Activated naive CD8-positive, alpha-beta T cell treated with anti-CD3 and anti-CD28 coated beads, Interleukin-2, amount 10 ng/mL, durations not matched to agents 7 days and 5 days (primary cell): ENCODE measurements at places on chromosomes 16 and 17. TPM values are rescaled to one million over a fixed set of nuclear protein-coding genes. Genes with fewer than 3 reads are reported as not detected.

TBC1D3B gene
- total RNA-seq = 7.7 TPM

KRTAP1-1 gene
- total RNA-seq = not detected

CHRNB1 gene
- total RNA-seq = 15.2 TPM

MEOX1 gene
- 5.2 TPM for total RNA-seq

KCNAB3 gene
- 10.6 TPM for total RNA-seq

PMFBP1 gene
- 3.0 TPM for total RNA-seq

MAZ gene
- total RNA-seq = 395 TPM

UTS2R gene
- total RNA-seq = not detected

BCAS3 gene
- total RNA-seq = 21.6 TPM

IRF8 gene
- 30.8 TPM for total RNA-seq

DNAH3 gene
- not detected for total RNA-seq

WIPI1 gene
- 29.7 TPM for total RNA-seq

PYY gene
- total RNA-seq = not detected

OR1A1 gene
- not detected for total RNA-seq

EFCAB13 gene
- 12.2 TPM for total RNA-seq

TBC1D3E gene
- not detected for total RNA-seq

KRTAP3-2 gene
- not detected for total RNA-seq

OR1D2 gene
- not detected for total RNA-seq

GINS2 gene
- total RNA-seq = 34.2 TPM

WDR90 gene
- 79.1 TPM for total RNA-seq

UBALD1 gene
- 23.7 TPM for total RNA-seq

IL21R gene
- total RNA-seq = 27.5 TPM

SLC6A2 gene
- not detected for total RNA-seq

TBX21 gene
- total RNA-seq = 20.7 TPM

RCVRN gene
- not detected for total RNA-seq

EXOC3L1 gene
- not detected for total RNA-seq

WWP2 gene
- 60.6 TPM for total RNA-seq

TBC1D3K gene
- not detected for total RNA-seq
